ENCODE measurements at places on chromosomes 1 and 21. TPM values are rescaled to one million over a fixed set of nuclear protein-coding genes. Genes with fewer than 3 reads are reported as not detected.
A peak's percentile ranks its signal among the peaks of the same experiment; 100 is the strongest.

DNA sequence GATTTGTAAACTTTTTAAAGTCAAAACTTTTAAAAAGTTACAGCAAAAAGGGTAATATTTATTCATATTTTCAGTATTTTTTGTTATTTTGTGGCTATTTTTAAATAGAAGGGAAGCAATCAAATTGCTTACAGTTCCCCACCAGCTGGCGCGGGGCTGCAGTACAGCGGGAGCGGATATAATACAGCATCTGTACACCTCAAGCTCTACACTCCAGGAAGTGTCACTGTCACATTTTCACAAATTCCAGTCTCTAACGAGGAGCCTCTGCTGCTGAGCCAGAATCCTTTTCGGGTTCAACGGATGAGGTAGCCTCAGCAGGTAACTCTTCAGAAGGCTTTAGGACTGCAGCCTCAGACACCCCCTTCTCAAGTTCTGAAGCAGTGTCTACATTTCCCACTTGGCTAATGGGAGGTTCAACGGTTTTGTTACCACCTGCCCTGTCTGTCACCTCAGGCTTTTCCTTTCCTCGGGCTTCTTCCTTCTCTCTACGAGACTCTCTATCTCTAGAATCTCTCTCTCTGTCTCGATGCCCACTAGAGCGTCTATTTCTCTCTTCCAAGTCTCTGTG lies 11.7 kb downstream of the SOD1 start:
- DNase-seq, result no peak

- DNase-seq, result peak; percentile 29
These were observed 60.8 kb upstream of the WLS start for GRCh38 chr1:68293122-68293521.

GRCh38 chr1:204131978-204132377 lies 19.9 kb downstream of the ETNK2 start:
- DNase-seq, result no peak

- DNase-seq, result no peak
These were observed 10.8 kb downstream of the CFAP45 start for GRCh38 chr1:159889202-159889601.

DNA sequence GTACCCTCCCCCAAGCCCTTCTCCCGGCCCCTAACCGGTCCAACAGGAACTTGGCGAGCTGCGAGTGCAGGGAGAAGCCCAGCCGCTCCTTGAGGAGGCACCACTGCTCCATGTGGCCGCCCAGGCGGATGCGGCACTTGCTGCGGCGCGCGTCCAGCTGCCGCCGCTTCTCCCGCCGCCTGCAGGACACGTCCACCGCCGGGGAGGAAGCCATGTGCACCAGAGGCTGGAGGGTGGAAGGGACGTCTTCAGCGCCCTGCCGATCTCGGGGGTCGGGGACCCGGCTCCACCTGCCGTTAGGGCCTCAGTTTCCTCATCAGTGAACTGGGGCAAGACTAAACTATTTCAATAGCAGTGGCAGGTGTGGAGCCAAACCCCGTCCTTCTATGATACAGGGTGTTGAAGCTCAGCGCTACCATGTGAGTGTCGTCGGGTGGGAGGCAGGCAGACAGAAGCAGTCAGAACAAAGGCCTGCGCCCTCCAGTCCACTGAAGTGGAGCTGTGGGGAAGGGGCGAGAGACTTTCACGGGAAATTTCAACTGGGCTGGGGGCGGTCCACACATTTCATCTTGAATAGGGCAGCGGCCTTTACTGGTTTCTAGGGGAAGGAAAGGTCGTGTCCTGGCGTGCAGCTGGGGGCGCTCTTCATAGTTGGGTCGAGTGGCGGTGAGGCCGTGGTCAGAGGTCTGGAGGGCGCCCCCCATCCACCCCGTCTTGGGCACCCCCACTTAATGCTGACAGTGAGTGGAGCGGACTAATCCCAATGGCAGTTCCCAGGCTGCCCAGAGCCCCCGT lies 592 bp downstream of the ZNF692 start:
- peak; percentile 88 for DNase-seq

DCST2 gene
- total RNA-seq, result 2.0 TPM

GRCh38 chr21:27817074-27817473 lies 850.2 kb upstream of the ADAMTS5 start:
- DNase-seq, result no peak

APP gene
- total RNA-seq, result 292 TPM

COL6A2 gene
- 5.2 TPM for total RNA-seq

DNA sequence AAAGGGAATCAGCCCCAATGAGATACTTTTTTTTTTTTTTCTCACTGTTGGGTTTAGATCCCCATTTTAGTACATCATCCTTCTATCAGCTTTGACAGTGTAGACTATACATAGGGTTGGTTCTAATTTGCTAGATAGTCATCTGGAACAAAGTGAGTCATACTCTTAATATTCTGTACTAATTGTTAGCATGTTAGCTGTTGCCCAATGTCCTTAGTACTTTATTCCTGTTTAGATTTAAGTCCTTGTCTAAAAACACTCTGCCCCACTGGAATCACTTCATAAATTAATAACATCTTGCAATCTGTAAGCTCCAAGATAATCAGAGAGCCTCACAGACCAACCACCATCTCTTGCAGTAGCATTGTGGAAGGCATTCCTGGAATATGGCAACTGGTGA lies 209.8 kb upstream of the KIAA0040 start:
- DNase-seq, result no peak

S100A1 gene
- 0.74 TPM for total RNA-seq

DNA sequence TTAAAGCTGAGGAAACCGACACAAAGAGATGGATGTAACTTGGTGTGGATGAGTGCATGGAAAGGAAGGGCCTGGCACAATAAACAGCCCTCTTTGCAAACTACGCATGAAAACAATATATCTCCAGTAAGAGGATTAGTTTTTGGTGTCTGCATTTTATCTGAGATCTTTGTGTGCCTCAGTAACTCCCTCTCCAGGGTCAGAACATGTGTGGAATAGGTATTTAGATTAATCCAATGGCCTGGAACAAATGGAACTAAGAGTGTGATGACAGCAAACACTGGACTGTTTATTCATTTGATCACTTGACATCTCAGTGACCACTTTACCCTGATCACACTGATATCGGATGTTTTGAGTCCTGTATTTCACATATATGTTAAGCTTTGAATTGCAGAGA lies 45.3 kb downstream of the AKNAD1 start:
- no peak for DNase-seq

GRCh38 chr1:165075725-165076370 lies 280.7 kb downstream of the LMX1A start:
- DNase-seq, result peak; percentile 60

TFAP2E gene
- total RNA-seq, result not detected

ZNF436 gene
- 10.4 TPM for total RNA-seq

DNA sequence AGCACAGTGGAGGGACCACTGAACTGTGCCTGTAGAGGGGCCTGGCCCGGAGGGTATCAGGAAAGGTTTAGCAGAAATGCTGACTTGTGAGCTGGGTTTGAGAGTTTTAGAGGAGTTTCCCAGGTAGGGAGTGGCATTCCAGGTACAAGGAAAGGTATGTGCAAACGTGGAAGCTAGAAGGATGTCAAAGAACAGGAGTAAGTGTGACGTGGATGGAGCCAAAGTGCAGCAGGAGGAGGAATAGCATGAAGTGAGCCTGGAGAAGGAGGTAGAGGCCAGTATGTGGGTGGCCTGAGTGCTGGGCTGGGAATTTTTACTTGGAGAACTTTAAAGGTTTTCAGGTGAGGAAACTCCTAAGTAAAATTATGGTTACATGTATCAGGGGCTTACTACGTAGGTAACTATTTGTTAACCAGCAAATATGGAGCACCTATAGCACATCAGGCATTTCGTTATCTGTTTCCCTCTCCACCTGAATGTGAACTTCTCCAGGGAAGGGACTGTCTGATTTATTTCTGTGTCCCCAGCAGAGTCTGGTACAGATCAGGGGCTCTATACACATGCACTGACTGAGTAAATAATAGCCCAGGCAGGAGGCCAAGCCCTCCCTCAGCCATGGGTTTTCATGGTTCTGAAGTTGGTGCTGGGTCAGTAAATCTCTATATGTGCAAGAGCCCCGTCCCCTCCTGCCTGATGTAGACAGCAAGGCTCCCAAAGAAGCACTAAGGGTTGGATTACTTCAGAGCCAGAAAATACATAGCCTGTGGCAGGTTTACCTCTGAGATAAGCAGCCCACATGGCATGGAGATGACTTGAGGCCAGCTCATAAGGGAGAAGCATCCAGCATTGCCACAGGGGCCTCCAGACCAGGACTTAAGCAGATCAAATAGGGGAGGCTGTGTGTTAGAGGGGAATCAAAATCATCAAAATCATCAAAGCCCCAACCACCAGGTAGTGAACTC lies 43.4 kb downstream of the CDCP2 start:
- no peak for DNase-seq

DNA sequence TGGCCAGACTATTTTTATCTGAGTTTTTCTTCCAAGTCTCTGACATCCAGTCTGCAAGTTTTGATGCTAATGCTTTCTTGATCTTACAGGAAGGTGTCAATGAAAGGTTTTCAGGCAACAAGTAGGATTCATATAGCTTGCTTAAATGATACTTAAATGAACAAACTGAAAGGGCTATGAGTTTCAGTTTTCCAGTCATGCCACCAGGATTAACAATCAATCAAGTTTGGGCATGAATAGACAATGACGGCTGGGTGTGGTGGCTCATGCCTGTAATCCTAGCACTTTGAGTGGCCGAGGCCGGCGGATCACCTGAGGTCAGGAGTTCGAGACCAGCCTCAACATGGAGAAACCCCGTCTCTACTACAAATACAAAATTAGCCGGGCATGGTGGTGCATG lies 34.3 kb upstream of the SLC16A1 start:
- DNase-seq, result no peak

DNA sequence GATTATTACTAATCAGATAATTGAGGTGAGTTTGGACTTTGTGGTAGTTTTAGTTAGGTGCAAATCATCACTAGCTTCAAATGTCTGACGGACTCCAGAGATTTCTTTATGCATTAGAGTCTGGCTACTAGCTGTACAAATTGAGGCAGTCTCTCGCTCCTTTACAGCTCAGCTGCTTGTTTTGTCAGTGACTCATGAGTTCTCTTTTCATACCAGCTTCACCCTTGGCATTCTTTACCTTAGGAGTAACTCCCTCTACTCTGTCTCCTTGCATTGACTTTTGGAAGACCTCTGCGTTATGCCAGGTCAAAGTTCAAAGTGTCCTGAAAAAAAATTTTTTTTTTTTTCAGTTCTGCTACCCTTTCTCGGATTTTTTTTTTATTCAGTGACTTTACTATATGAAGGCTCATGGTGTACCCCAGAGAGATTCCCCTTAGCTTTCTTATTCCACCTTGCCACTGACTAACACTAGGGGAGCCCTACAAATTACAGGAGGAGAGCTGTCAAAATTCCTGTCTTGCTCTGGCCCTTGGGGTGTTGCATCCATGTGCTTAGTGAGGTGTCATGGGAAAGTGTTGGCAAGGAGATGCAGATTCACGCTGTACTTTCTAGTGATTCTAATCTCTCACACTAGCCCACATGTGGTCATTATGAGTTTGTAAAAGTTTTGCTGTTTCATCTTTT lies 576.6 kb downstream of the ADGRL2 start:
- DNase-seq, result no peak

ZBTB8A gene
- 15.9 TPM for total RNA-seq

DNA sequence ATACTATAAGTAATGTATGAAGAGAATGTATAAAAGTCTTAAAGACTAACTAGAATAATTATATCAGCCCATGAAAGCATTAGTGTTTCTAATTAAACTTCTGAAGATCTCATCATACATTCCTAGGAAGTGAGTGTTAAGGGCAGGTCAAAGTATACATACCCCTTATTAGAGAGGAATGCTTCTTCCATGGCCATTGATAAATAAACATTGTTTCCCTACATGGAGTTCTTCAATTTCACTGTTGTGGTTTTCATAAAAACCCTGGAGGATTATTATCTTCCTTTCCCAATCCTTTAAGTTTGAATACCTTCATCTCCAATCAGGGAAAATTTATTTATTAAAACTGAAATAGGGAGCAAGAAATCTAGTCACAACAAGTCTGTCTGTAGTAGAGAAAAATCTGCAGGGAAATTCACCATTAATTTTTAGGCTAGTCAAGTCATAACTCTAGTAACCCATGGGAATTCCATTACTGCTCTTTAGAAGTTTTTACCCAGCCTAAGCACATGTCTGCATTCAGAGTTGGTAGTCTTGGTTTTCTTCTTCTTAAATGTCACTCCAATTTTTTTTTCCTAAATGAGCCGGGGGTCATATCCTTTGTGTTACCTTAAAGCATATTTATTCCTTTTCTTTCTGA lies 147.0 kb downstream of the TNFSF18 start:
- no peak for DNase-seq

GRCh38 chr1:30416221-30416820 lies 307.1 kb downstream of the MATN1 start:
- DNase-seq, result no peak

GRCh38 chr1:65577278-65577677 lies 156.8 kb downstream of the LEPR start:
- DNase-seq, result no peak

- no peak for DNase-seq
These were observed 24.8 kb downstream of the KCNAB2 start for GRCh38 chr1:6070450-6070974.

GRCh38 chr1:195790514-195791168 lies 817.6 kb downstream of the KCNT2 start:
- DNase-seq, result no peak

DNA sequence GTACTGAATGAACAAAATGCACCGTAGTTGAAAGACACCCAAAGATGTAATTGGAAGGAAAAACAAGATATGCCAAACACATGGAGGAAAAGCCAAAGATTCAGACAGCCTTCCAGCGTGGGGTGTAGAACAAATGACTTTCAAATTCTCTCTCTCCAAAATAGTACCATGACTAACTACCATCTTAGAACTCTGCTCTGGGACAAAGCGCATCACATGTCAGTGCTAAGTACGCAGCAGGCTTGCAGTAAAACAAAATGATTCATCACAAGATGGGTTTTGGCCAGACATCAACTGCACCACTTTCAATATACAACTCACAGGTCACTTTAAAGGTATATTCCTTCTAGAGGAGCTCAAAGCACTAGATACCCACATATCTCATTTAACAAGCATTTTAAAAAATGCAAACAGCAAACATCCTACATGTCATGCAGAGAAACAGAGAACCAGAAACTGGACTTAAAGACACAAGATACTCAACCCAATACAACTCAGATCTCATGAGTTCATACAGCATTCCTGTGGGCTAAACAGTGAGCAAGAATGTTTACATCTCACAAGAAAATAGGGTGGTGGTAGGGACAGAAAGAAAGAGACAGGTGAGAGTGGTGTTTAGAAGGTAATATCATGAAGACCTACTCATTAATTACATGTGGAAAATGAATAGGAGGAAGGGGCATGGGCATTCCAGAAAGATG lies 75.7 kb downstream of the BCAR3 start:
- DNase-seq, result no peak

All from neural progenitor cell (in vitro differentiated cells).